ENCODE measurements at places on chromosomes 2 and 18. TPM values are rescaled to one million over a fixed set of nuclear protein-coding genes. Genes with fewer than 3 reads are reported as not detected.

Gene GAREM1
- total RNA-seq, result 4.9 TPM

GRCh38 chr2:222827417-222827816 lies 33.4 kb upstream of the ACSL3 start:
- no peak for DNase-seq

Gene CLIP4
- total RNA-seq, result 46.6 TPM

Gene RAD51AP2
- 0.18 TPM for total RNA-seq

Gene NABP1
- 17.6 TPM for total RNA-seq

GRCh38 chr2:173424886-173425285 lies 70.2 kb downstream of the CDCA7 start:
- DNase-seq, result no peak

Gene SLC23A3
- total RNA-seq, result 1.1 TPM

Gene SERPINB3
- not detected for total RNA-seq

Gene OTOS
- total RNA-seq, result not detected

DNA sequence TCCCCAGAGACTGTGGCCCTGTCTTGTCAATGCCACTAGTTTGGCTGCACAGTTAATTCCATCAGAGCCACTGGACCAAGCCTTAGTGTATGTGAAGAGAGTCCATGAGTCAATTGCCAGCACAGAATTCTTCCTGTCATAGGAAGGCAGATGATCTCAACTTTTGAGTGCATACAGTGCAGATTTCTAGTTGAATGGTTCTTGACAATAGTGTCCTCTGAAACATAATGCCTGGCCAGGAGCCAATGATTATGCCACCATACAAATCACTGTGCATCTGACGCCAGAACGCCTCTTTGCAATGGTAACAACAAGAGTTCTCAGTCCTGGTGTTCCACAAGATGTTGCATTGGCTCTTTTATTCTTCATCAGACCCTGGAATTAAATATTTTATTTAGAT lies 7.1 kb downstream of the NEUROD1 start:
- DNase-seq, result no peak

Gene C2orf66
- not detected for total RNA-seq

GRCh38 chr2:70923378-70924015 lies 12.2 kb upstream of the ATP6V1B1 start:
- DNase-seq, result no peak

- DNase-seq, result no peak
Measured at GRCh38 chr2:41580806-41581205, 467.0 kb upstream of the PKDCC start.

GRCh38 chr2:145055651-145056050 lies 535.7 kb upstream of the ZEB2 start:
- DNase-seq, result no peak

Gene GALR1
- total RNA-seq, result not detected

DNA sequence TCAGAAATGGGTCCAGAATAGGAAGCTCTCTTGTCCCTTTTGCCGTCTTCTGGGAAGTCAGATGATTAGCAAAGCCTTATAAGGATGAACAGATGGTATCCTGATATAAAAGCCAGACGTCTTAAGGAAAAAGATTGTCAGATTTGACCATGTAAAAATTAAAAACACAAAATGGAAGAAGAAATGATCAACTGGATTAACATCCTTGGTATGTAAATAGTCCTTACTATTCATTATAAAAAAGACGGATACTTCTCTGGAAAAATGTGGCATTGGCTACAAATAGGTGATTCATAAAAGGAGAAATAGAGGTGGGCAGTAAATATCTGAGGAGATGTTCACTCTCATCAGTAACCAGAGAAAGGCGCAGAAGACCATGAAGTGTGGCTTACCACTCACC lies 33.7 kb upstream of the SCLY start:
- DNase-seq, result no peak

DNA sequence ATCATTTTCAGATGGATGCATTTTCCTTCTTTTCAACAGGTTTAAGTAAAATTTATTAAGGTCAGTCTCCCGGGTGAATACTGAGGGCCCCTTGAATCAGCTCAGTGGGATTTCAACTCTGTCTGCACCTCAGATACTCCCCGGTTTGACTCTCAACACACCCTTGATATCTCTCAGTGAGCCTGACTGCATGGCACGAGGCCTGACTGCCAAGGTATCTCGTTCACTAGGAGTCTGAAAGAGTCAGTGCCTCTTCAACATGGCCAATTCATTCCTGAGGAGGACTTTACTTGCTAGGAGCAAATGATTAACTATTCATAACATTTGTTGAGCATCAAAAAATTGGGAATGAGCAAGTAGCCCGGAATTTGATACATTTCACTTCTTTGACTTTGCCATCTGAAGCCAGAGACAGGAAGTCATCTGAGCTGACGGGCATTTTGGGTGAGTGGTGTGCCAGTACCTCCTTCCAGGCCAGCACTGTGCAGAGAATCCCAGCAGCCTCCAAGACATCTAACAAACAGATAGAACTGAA lies 81.0 kb downstream of the VAPA start:
- DNase-seq, result no peak

DNA sequence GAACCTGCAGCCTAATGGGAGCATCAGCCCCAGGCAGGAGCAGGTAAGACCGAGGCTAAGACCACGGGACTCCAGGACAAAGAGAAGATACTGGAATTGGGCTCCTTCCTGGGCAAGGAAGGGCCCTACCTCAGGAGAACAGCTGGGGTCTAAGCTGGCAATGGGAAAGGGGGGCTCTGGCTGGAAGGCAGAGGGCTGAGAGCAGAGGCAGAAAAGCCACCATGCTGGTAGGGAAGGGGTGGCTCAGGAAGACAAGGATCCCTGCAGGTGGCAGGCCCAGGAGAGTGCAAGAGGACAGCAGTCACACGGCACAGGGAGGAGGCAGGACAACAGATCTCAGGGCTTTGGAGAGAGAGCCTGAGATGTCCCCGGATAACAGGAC lies 203.5 kb downstream of the NDUFA10 start:
- no peak for DNase-seq

DNA sequence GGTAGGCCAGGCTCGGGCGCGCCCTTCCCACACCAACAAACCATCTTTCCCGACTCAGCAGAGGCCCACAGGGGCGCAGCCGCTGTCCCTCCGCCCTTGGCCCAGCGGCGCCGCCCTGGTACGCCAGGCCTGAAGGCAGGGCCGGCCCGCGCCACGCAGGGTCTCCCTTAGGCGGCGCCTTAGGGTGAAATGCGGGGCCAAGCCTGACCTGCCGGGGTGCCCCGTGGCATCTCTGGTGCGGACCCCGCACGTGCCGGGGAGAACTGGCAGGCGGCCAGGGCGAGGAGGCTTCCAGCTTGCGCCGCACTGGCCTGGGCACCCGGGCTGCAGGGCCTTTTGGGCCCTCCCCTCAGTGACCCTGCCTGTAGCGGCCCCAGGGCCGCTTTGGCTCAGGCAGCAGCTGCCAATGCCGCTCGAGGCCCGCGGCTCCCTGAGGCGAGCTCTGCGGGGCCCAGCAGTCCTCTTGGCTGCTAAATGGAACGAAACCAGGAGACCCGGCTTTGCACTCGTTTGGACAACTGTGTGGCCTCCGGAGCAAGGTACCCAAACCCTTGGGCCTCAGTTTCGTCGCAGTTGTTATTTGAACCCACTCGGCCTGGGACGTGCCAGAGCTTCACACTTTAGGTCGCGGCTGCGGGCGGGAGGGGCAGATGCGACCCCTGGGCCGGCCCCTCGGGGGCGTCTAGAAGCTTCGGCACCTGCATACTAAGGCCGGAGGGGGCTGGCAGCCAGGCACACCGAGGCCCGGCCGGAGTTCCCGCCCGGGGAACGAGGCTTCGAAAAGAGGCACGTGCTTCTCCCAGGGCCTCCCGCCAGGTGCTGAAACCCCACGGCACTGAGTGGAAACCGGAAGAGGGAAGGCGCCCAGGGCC lies 8.5 kb downstream of the OTX1 start:
- DNase-seq, result peak; percentile 27

Gene IL1F10
- total RNA-seq, result not detected

Gene IRS1
- 44.1 TPM for total RNA-seq

- no peak for DNase-seq
Measured at GRCh38 chr2:208033701-208034502, 8.6 kb upstream of the PLEKHM3 start.

DNA sequence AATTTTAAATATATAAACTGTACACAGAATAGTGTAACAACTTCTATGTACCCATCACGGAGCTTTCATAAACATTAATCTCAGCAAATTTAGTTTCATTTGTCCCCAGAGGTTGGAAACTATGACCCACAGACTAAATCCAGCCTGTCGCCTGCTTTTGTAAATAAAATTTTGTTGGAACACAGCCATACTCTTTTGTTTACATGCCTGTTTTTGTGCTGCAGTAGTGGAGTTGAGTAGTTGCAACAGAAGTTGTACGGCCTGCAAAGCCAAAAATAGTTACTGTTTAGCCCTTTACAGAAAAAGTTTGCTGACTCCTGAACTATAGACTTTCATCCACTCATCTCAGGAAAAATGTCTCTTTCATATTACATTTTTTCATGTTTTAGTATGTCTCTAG lies 39.8 kb downstream of the RBM45 start:
- DNase-seq, result no peak

DNA sequence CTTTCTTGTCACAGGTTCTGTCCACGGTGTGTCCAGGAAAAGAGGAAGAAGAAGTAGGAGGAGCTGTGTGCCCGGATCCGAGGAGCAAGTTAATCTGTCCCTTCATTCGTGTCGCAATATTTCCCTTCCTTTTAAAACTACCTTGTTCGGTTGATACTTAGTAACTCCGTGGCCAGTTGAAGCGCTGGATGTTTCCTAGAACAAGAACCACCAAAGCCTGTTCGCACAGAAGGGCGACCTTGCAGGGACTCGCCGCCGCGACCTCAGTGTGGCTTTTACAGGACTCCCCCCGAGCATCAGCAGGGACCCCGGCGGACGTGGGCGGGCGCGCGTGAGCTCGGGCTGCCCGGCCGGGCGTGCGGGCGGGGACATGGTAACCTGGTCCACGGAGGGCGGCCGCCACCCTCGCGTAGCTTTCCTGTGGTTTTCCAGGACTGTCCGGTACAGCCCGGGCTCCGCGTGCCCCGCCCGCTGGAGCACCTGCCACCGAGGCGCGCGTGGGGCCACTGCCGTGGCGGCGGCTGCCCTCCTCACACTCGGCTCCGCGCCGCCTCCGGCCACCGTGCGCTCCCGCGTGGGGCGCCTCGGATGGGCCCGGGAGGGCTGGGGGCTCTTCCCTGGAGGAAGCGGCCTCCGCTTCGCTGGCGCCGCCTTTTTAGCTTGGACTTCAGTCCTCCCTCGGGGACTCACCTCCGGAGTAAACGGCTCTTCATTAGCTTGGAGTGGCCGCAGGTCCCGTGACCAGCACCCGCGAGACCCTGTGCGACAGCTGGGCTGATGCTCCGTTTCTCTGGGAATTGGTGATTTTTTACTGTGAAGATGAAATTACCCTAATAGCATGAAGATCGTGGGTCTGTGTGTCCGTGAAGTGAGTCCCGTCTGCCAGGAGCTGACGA lies 9.2 kb upstream of the D2HGDH start:
- no peak for DNase-seq

- DNase-seq, result no peak
Measured at GRCh38 chr2:221451862-221452788, 120.0 kb downstream of the EPHA4 start.

GRCh38 chr2:46445556-46445955 lies 33.8 kb upstream of the TMEM247 start:
- DNase-seq, result no peak

Gene UGT1A9
- not detected for total RNA-seq

Gene DNAH7
- 27.3 TPM for total RNA-seq

GRCh38 chr2:197236816-197237215 lies 73.8 kb downstream of the ANKRD44 start:
- DNase-seq, result no peak

- DNase-seq, result no peak
Measured at GRCh38 chr2:222897898-222898297, 37.1 kb downstream of the ACSL3 start.

- DNase-seq, result no peak
Measured at GRCh38 chr2:113164930-113165585, 8.7 kb upstream of the PSD4 start.

Gene MOGAT1
- total RNA-seq, result not detected

DNA sequence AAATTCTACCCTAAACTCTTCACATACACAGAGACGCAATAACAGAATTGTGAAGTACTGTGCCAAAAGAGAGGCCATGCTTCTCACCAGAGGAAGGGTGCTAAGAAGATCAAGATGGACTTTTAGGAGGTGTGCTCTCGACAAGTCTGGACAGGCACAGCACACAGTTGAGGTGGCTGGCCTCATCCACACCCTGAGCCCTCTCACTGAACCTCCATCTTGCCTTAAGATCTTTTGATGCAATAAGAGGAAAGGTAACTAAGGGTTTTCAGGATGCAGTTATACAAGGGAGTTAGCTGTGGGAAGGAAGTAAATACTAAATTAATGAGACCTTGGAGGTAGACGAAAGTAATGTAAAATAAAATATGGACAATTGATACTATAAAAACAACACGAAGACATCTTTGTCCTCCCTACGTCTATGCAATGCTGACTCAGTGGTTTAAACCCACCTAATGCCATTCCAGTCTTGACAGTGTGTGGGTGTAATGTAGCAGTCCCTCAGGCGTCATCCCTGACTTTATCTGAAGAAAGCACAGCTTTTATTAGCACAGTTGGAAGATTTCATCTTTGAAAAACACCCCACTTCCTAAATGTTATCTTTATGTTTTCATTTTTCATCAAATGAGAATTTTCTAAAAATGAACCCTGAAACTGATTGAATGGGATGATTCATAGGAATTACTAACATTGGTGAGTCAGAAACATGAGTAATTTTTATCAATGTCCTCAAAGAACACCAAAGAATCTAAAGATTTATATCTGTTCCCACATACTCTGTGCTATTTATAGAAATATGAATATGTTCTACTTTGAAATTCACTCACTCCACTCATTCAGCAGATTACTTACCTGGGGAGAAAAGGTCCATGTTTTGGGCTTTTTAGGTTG lies 34.0 kb upstream of the MALL start:
- no peak for DNase-seq

GRCh38 chr2:33160191-33160590 lies 213.4 kb downstream of the LTBP1 start:
- no peak for DNase-seq

Gene KCNS3
- total RNA-seq, result 1.2 TPM

DNA sequence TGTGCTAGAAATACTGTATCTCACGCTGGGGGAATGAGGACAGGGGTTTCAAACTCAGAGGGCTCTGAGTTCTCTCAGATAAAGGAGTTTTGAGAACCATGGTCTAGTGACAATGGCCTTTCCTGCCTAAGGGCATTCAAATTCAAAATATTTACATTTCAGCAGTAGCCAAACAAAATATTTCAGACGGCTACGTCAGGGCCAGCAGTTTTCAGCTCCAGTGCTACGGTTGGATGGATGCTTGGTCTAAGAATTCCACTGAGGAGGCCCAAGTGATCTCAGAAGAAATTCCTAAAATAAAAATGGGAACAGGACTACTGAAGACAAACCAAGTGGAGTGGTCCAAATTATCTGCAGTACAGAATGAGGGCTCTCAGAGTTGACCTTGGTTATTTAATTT lies 41.1 kb upstream of the SCG2 start:
- no peak for DNase-seq

Data from ovary (tissue), 10 donors.